Stimulated activated CD4-positive, alpha-beta T cell treated with anti-CD3 and anti-CD28 coated beads, Interleukin-1b, Interleukin-23, amount 100 ng/mL, for 48 hours (primary cell): ENCODE measurements at places on chromosomes 1 and 21.

DNA sequence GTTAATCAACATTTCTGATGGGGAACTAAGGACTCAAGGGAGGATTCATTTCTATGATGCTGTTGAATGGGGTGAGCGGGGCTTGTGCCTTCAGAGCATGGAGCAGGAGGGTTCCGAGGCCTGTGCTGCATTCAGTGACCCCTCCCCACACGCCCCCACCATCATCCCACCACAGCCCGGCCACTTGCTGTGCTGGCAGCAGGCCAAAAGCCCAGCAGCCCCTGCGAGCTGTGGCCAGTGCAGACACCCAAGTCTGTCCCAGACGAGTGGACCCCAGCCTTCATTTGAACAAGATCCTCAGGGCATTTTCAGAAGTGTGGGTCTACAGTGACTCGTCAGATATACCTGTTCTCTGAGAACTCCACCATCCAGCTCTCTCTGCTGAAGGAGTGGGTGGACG lies 242.0 kb downstream of the GRIK3 start:
- DNase-seq, result no peak

GRCh38 chr1:224631462-224632115 lies 15.5 kb downstream of the CNIH3 start:
- DNase-seq, result no peak

DNA sequence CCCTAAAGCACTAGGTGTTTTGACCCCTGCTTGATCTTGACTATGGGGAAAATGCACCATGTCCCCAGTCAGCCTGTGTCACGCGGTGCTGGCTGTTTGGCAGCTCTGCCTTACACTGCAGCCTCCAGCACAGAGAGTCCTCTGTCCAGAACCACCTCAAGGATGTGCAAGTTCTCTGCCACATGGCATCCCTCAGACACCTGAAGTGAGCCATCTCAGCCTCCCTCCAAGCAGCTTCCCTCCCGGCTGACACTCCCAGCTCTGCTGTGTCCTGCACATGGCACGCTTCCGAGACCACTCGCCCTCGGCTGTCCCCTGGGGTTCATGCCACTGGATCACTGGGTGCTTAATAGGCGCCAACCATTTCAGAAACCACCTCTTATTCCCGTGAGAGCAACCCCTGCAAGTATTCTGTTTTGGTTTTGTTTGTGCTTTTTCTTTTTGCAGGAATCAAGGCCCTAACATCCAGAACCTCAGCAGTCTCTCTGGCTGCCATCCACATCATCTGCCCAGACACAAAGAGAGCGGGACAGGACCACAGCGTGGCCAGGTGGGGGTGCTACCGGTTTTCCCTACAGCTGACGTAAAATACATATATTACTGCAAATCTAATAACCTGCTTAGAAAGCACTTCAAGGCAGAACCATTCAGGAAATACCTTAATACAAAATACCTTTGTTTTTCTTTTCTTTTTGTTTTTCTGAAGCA lies 45.7 kb downstream of the CAPZB start:
- no peak for DNase-seq

DNA sequence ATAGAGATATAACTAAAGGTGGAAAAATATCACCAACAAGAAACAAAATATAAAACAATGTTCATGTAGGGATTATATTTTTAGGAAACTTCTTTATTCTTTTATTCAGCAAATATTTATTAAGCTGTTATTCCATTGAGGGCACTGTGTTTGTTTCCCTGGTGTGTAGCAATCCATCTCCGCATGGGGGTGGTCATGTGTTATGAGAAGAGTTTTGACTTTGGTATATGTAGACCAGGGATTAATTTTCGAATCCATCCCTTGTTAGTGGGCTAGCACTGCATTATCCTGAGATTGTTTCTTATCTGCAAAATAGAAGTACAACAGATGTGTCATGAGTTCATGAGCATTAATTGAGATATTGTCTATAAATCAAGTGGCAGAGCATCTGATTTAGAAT lies 190.2 kb upstream of the LRRC7 start:
- no peak for DNase-seq

DNA sequence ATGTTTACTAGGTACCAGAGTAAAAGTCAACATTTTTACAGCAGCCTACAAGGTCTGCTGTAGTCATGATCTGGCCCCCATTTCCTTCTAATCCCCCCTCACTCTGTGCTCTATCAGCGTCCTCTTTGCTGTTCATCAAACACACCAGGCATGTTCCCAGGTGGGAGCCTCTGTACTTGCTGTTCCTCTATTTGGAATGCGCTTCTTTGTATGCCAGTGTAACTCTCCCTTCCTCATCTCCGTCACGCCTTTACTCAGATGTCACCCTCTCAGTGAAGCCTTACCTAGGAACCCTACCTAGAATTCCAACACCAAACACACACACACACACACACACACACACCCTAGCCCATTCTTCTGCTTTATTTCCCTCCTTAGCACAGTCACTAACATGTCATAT lies 21.0 kb downstream of the TP53BP2 start:
- no peak for DNase-seq

DNA sequence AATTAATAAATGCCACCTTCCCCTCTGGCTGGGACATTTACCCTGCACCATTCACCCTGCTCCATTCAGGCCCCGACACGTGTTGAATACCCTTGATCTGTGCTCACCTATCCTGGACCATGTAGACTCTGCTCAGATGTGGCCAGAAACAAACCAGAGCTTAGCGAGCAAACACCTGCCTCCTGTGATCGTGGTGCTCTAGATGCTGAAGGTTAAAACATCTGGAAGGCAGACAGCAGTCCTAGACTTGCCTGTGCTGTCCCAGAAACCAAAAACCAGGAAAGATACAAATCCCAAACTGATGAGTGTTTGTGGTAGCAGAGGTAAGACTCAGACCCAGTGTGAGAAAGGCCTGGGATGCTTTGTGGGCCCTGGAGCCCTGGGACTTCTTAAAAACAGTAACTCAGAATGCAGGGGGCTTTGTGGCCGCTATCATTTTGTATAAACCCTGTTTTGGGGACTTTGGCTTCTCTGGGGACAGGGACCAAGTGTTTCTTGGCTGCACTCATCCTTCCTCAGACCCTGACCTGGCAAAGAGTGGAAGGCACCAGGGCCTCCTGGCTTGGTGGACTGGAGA lies 99.6 kb downstream of the DMRTB1 start:
- no peak for DNase-seq

DNA sequence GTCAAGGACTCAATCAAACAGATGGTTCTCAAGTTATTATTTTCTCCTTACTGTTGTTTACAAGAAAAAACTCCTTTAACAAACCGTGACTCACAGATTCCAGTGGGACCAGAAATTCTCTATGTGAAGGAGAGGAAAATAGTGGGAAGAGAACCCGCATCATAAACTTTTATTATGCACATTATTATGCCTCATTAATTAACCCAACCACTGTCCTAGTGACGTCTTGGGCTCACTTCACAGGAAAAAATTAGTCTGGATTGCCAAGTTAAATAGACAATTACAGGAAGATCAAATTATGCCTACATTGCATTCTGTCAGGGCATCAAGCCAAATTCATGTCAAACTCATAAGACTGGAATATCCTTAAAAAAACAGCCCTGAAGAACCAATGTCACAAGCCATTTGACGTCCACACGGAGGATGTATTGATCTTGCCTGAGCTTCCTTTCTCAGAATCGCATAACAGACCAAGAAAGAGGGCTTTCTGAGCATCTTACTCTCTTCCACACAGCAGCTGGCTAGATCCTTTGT lies 347.8 kb downstream of the DUSP10 start:
- no peak for DNase-seq

- no peak for DNase-seq
These were observed 7.8 kb downstream of the UBE2Q1 start for GRCh38 chr1:154550657-154551056.

GRCh38 chr1:10771789-10772188 lies 24.7 kb downstream of the CASZ1 start:
- no peak for DNase-seq

DNA sequence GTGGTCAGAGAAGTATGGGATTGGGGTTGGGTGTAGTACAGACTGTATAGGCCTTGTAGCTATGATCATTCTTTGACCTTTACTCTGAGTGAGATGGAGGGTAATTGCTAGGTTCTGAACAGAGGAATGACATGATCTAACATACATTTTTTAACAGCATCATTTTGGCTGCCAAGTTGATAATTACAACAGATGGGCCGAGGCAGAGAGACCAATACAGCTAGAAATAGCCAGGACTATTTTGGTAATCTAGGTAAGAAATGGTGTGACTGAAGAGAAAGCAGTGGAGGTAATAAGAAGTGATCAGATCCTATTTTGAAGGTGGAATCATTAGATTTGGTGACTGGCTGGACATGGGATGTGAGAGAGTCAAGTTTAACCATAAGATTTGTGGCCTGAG lies 43.5 kb downstream of the RPAP2 start:
- no peak for DNase-seq
